ENCODE measurements at places on chromosomes 4 and X.

DNA sequence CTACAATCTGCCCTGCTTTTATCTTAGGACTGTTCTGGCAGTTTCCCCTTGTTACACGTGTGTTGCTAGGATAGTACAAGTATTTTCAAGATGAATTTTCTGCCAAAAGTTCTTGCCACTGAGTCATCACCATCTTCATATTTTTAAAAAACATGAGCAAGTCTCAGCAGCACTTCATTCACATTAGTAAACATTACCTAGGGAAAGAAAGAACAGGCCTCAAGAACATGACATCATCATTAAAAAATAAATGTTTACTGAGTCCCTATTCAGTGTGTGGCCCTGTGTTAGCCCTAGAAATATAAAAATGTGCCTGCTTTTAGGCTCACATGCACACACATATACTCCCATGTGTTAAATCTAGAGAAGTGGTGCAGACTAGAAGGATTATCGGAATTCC lies 18.7 kb upstream of the GPC3 start:
- no peak for DNase-seq

- no peak for DNase-seq
Measured at GRCh38 chr4:114078636-114079035, 99.2 kb upstream of the ARSJ start.

DNA sequence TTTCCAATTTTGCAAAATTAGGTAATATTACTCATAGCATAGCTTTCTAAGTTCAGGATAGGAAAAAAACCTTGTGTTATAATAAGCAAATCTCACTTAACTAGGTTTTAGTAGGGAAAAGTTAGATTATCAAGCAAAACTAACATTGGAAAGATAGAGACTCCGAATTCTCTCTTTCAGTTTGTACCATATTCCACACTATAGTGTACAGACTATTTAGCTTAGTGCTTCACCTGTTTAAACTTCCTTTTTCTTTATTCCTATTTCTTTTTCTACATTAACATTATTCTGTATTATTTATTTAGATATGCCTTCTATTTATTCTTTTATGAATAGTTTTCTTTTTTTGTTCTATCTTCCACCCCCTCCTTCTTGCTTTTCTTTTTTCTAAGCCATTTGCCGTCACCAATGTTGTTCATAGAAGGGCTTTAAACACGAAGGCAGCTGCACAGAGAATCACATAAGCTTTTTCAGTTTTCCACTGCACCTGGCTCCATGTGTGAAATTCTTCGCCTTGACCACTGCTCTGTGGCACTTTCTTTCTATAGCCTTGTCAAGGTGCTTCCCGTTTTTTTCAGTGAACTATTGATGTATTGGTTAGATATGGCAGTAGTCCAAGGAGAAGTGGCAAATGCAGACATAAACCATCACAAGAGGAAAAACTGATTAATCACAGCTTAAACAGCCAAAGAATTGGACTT lies 8.5 kb downstream of the PCDH10 start:
- peak; percentile 59 for DNase-seq

DNA sequence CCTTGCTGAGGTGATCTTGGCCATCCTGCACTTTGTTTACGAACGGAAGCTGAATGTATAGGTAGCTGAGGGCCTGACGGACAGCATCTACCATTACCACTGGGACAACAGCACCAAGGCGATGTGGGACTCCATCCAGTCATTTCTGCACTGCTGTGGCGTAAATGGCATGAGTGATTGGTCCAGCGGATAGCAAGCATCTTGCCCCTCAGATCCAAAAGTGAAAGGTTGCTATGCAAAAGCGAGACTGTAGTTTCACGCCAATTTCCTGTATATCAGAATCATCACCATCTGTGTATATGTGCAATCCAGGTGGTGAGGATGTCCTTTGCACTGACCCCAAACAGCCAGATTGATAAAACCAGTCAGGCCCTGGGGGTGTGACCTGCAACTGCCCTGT lies 4.2 kb upstream of the PYURF start:
- DNase-seq, result no peak

GRCh38 chr4:10671366-10671765 lies 13.2 kb downstream of the CLNK start:
- no peak for DNase-seq

- no peak for DNase-seq
Measured at GRCh38 chr4:15848191-15848842, 70.2 kb downstream of the CD38 start.

GRCh38 chr4:104906276-104906675 lies 240.4 kb upstream of the TET2 start:
- no peak for DNase-seq

DNA sequence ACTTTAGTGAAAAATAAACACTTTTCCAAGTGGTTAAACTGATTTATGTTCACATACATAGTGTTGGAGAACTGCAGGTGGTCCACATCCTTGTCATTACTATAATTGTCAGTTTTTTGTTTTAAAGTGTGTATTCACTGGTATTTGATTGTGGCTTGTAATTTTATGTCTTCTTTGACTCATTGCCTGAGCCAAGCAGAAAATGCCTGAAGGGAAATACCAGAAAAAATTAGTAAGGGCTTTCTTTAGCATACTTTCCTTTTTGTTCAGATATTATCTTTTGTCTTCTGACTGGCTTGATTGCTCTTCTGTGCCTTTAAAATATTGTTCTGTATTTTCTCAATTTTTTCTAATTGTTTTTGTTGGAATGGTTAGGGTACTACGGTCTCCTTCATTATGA lies 981.3 kb downstream of the C4orf33 start:
- DNase-seq, result no peak

- DNase-seq, result no peak
Measured at GRCh38 chr4:105210916-105211315, 64.2 kb downstream of the TET2 start.

- no peak for DNase-seq
Measured at GRCh38 chrX:154731881-154732280, 19.0 kb downstream of the GAB3 start.

DNA sequence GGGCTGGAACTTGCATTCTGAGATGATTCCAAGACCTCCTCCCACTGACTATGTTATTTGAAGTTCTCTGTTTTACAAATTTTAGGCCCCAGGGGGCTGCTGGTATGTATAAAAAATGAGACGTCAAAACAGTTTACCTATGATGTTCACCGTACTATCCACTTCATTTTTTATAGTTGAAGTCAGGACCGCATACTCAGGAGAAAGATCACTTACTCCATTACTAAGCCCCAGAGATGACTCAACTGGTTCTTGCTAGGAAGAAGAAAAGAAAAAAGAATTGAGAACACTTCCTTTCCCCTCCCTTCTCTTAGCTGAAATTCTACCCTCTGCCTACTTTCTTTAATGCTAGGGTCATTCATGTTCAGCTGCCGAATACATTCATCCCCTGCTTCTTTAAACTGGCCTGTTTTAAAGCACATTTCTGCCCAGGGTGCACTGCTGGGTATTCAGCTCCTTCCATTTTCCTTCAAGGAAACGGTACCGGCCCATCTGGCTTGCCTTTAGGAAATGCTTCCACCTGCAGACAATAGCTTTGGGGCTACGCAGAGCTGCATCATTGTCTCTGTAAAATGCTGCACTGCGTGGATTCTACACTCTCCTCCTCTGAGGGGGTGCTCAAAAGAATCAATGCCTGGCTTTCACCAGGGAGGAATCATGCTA lies 66.2 kb downstream of the IRF2 start:
- DNase-seq, result no peak

DNA sequence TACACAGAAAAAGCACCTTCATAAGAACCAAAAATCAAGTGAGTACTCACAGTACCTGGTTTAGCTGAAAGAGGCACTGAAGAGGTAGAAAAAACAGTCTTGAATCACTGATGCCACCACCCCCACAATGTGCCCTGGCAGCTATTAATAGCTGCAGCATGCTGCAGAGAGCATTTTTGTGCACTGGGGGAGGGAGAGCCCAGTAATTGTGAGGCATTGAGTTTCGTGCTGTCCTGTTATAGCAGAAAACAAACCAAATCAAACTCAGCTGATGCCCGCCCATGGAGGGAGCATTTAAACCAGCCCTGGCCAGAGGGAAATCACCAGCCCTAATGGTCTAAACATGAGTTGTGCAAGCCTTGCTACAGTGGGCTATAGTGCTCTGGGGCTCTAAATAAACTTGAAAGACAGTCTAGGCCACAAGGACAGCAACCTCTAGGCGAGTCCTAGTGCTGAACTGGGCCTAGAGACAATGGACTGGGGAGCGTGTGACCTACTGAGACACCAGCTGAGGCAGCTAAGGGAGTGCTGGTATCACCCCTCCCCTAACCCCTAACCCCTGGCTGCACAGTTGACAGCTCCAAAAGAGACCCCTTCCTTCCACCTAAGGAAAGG lies 106.3 kb upstream of the TMLHE start:
- DNase-seq, result no peak

DNA sequence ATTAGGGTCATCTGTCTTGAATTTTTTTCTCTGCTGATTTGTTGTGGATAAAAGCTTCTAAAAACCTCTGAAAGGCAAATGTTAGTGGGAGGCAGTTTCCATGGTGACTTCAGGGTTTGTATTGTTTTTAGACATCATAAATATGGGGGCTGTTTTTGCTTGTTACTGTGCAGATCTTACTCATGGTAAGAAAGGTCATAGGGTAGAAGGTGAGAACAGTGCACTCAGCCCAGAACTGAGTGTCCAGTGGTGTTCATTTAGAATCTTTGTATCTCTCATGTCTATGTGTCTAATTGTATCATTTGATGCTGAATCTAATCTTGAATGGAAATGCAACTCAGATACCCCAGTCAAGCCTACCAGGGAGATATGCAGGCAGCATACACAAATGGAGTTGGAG lies 609.8 kb downstream of the ZNF674 start:
- no peak for DNase-seq

DNA sequence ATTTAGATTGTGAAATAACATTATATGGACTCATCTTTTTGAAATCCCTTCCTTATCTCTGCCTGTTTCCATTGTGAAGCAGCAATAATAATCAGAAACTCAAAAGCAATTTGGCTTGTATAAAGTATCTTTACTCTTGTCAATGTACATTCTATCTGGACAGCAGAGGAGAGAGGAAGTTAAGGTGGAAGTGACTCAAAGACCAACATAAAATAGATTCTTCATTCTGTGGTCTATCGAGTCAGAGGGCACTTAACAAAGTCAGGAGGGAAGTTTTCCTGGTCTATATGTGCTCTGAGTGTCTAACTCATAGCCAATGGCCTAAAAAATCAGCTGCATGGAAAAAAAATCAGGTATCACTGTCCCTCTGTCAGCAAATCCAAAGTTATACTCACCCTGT lies 155.5 kb downstream of the EMCN start:
- no peak for DNase-seq

- peak; percentile 64 for DNase-seq
Measured at GRCh38 chr4:118865091-118865708, 23.5 kb upstream of the SYNPO2 start.

DNA sequence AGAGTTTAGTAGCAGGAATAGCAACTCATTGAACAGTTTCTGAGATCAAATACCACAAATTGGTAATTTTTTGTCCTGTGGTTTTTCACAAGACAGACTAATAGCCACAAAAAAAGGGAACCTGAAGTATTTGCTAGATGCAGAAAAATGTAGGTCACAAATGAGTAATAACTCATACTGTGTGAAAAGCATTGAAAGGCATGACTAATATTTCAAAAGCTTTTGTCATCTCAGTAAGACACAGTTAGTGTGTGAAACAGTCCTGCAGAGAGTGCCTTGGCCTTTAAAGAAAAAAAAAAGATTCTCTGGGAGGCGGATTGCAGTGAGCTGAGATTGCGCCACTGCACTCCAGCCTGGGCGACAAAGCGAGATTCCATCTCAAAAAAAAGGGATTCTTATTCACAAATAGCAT lies 31.4 kb upstream of the SLC25A31 start:
- DNase-seq, result no peak

DNA sequence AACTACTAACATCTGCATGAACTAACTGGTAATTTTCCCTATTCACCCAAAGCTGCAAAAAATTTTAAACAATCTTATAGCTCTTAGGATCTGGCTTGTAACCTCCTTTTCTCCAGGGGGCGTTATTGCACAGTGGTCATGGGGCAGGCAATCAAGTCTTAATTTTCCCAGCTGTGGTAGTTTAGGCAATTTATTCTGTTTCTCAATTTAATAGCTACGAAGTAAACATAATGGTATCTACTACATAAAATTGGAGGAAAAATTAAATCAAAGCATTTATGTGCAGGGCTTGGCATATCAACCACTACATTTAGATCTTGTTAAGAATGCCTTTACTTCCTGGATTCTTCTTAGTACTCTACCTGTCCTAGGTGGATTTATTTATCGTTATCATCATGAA lies 137.4 kb upstream of the GUCY1A1 start:
- no peak for DNase-seq

Measured in SHP77 (cell line).